GM23338 (cell line): ENCODE measurements at places on chromosomes 2 and 18.

GRCh38 chr18:37694516-37694915 is 128.9 kb upstream of the CELF4 start:
- DNase-seq: no peak

DNA sequence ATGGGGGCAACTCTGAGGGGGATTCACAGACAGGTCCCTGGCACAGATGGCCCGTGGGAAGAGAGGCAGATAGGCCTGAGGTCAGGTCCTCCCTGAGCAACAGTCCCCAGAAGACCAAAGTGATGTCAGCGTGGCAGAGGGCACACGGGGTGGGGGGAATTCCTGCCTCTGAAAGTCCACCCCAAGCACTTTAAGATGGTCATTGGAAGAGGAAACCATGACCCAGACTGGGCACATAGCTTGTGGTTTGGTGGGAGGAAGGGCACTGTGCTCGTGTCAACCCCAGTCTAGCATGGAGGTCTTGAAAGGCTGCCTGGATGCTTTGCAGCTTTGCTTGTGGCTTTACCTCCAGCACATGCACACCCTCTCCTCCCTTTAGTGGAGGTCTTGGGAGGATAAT is 38.0 kb upstream of the SIX2 start:
- no peak for DNase-seq

- no peak for DNase-seq
These were observed 72.2 kb upstream of the MAP2 start for GRCh38 chr2:209351636-209352035.

- DNase-seq: no peak
These were observed 75.3 kb upstream of the DDX18 start for GRCh38 chr2:117738991-117739839.

- no peak for DNase-seq
These were observed 117.5 kb upstream of the TPO start for GRCh38 chr2:1295740-1296139.

- DNase-seq: no peak
These were observed 88.3 kb downstream of the SOWAHC start for GRCh38 chr2:109702250-109702985.

- DNase-seq: peak; percentile 50
These were observed 4.8 kb downstream of the TGFBRAP1 start for GRCh38 chr2:105324732-105325131.

GRCh38 chr2:164700390-164700789 is 79.1 kb upstream of the GRB14 start:
- no peak for DNase-seq

- DNase-seq: no peak
These were observed 133.6 kb upstream of the MC4R start for GRCh38 chr18:60506190-60506589.

DNA sequence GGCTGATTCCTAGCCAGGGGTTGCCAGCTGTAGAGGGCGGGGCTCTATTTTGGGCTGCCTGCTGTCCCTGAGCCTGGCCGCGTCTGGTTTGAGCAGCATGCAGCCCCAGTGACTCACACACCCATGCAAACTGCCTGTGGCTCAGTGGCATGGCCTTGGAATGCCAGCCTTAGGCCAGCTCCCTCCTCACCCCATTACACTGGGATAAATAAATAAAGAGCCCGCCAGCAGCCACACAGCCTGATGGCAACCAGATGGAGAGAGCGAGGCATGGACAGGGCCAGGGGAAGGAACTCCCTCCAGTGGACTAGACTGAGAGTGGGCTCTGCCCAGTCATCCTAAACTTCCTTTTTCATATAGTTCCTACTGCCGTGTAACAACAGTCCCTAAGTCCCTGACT is 18.3 kb downstream of the NHEJ1 start:
- DNase-seq: no peak

DNA sequence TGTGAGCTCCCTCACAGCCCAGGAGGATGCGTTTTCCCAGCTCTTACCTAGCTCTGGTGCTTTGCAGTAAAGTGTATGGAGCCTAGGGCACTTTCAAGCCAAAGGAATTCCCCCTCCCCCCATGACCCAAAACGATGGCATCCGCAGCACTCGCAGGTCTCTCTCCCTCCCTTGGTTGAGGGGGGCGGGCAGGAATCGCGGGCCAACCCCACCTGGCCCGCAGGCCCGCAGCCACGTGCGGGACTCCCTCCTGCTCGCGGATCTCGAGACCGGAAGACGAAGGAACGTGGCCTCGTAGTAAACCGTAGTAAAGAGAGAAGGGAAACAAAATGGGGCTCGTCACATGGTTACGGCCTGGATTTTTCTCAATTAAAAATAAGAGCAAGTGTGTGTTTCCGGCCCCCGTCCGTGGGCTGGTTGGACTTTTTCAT is 8.5 kb downstream of the IRS1 start:
- peak; percentile 91 for DNase-seq

- peak; percentile 39 for DNase-seq
These were observed 345.2 kb upstream of the SLC8A1 start for GRCh38 chr2:40797120-40797519.

GRCh38 chr2:28631514-28632206 is 120.0 kb upstream of the PPP1CB start:
- no peak for DNase-seq

DNA sequence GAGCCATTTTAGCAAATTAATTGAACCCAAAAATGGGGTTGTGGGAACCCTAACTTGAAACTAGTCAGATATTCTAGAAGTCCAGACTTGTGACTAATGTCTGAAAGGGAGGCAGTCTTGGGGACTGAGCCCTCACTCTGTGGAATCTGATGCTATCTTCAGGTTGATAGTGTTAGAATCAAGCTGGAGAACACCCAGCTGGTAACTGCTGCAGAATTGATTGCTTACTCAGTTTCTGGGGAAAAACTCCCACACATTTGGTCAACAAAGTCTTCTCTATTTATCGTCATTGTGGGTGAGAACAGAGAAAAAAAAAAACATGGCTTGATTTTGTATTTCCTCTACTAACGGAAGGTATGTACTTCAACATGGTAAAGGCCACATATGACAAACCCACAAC is 1925.8 kb upstream of the CELF4 start:
- no peak for DNase-seq

DNA sequence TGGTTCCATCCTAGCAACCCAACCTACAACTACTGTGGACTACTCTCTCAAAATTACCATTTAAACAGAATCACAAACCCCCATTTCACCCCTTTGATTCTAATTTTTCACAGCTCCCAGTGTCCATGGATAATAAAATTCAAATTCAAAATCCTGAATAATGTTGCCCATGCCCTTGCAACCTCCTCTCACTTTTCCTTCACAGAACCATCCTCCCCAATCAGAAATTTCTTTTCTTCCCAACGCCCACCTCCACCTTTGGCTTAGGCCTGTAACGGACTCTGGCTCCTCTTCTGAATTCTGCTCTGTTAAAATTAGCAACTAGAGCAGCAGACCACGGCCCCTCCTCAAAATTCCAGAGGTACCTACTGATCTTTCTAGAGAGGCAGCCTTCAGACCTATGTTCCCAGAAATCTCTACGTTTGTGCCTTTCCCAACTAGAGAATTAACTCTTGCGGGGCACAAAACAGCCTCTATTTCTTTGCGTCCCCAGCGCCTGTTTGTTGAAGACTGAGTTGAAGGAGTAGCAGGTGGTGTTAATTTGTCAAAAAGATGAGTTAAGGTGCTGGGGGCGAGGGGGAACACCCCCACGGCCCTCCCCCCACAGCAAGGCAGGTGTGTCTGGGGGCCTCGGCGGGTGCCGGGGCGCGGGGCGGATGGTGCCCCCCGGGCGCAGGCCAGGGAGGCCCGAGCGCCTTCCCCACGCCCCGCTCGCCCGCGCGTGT is 428 bp upstream of the MAP3K20 start:
- peak; percentile 65 for DNase-seq

DNA sequence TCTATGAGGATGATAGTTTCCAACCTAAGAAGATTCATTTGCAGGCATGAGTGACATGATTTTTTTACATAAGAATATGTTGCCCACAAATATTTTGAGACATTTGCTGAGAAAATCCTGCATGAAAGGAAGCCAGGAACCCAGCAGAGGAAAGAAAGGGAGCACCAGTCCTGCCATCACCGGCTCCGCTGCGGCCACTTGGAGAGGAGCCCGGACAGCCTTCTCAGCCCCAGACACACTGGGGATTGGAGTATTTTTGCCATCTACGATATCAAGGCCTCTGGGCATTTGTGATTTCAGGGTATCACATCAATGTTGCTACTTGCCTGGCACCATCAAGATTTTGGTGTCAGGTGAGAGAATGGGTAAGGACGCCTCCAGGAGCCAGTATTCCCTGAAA is 228.3 kb downstream of the PTGR3 start:
- no peak for DNase-seq

DNA sequence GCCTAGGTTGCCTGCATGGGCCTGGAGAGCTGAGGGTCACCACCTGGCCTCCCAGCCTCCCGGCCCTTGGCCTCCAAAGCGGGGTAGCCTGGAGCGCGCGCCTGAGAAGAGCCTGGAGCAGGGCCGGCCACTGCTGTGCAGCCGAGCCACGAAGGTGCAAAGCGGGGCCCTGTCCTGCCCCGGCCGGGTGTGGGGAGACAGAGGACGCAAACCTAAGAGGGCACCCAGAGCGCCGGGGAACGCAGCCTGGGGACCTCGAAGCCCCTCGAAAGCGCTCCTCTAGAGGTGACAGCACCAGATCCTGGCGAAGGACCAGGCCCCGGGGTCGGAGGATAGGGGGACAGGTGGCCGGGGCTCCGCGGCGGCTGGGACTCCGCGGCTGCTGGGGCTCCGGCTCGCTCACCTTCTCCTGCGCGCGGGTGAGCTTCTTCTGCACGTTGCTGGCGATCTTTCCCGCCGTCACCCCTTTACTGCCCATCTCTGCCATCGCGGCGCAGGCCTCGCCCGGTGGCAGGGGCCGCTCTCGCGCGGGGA is 430 bp downstream of the BIN1 start:
- peak; percentile 64 for DNase-seq

- no peak for DNase-seq
These were observed 13.7 kb downstream of the VAPA start for GRCh38 chr18:9927392-9928063.

GRCh38 chr18:29979881-29980280 is 1062.7 kb downstream of the DSC3 start:
- peak; percentile 32 for DNase-seq

DNA sequence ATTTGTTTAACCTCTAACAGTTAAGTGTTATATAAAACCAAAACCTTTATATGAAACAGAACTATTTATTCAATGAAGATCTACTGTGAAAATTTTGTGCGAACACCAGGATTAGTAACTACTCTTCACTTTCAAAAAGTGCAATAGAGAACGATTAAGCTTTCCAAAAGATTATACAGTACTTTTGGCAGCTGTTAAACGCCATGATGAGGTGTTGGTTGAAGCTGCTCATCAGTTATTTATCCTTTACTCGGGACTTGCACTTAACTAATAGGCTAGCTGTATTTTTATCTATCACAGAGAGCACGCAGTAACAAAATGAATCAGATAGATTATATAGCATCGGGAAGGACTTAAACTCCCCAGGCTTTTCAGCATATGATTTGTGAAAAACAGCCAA is 113.6 kb downstream of the GCA start:
- DNase-seq: no peak

DNA sequence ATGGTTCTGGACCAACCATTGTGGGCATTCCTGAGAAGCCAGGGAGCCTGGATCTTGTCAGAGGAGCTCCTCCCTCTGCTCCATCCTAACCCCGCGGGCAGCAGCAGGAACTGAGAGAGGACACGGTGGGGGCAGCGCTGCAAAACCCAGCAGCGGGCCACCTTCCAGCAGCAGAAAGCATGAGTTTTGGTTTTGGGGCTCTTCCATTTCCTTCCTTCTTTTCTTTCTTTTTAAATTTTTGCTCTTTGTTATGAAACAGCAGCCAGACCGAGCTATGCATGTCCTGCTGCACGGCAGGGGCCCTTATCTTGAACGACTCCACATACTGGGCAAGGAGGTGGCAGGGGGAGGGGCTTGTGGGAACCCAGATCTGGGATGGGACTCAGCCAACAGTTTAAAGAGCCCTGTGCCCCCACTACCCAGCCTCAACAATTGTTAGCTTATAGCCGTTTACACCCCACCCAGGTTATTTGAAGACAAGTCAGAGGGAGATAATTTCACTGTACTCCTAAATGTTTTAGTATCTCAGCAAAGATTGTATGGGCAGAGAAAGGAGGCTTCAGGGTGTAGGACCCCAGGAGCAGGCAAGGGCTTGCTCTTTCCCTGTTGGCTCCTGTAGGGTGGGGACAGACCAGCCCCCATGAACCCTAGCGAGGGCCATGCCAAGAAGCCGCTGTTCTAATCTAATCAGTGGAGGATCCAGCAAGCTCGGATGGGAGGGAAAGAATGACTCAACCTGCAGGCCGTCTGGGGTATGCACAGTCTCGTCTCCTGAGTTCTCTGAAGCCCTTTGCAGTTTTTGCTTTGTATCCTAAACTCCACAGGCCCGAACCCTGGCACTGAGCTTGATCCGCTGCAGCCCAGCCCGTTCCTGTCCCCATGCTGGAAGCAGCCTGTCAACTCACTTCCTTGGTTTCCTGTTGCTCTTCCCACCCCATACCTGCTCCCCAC is 75.3 kb downstream of the LRRFIP1 start:
- peak; percentile 80 for DNase-seq

DNA sequence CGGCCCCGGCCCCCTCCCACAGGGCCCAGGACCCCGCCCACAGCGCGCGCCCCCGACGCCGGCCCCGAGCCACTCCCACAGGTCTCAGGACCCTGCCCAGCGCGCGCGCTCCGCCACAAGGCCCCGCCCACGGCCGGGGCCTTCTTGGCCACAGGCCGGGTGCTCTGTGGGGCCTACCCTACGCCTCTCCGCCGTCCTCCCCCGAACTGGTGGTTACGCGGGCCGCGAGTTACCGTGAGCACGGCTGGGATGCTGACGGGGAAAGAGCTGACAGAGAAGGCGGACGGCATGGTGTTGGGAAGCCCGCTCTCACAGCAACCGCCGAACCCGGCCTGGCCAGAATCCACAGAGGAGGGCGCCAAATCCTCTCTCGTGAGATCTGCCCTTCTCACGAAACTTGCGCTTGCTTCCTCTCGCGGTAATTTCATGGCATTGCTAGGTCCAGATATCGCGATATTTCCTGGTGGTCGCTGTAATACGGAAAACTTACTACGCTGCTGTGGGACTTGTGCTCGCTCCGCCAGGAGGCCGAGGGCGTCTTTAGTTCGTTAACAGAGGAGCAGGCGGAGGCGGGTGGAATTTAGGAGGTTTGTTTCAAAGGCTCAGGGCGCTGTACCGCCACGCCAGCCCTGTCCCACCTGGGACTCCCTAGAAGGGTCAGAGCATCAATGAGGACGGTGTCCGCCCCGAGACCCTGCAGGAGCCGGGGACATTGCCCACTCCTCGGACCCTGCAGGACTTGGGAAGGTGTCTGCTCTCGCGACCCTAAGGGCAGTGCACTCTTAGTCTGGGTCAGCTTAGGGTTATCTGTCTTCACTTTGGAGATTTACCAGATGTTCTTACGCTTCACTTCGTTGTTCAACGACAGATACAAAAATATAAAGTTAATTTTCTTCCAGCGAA is at the start of gene TMEM18:
Gene TMEM18 (minus strand): TSS at position 351 of the 903 bp plus-strand sequence. CDS start 61 bp downstream, at position 290.
- DNase-seq: peak; percentile 99

- no peak for DNase-seq
These were observed 29.6 kb downstream of the MRO start for GRCh38 chr18:50790241-50790640.

- no peak for DNase-seq
These were observed 26.0 kb downstream of the CTAGE1 start for GRCh38 chr18:22391407-22392345.

- no peak for DNase-seq
These were observed 16.9 kb upstream of the SULT1C2 start for GRCh38 chr2:108271691-108272253.
